ENCODE measurements at places on chromosomes 2 and 18.

- no peak for DNase-seq
These were observed 87.9 kb upstream of the LRRTM1 start for GRCh38 chr2:80392441-80392840.

DNA sequence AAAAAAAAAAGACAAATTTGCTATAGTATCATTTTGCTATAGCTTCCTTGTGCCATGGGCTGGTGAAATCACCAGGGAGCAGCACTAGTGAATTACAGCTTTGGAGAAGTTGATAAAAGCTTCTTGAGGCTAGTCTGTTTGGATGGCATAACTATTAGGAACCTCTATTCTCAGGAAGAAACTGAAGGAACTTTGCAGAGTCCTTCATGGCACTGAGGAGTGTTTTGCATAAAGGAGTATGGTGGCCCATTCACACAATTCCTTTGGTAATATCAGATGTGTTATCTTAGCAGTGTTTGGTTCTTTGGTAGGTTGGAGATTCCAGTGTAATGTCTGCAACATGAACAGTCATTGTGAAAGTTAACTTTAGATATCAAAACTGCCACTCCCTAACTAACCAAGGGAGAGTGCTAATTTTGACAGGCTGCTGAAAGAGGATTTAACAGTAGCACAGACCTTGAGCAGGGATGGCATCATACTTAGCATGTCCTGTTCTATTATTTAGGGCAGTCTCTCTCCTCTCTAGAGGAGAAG lies 76.6 kb upstream of the ZFP36L2 start:
- no peak for DNase-seq

GRCh38 chr2:12008425-12009061 lies 262.1 kb downstream of the LPIN1 start:
- DNase-seq, result no peak

DNA sequence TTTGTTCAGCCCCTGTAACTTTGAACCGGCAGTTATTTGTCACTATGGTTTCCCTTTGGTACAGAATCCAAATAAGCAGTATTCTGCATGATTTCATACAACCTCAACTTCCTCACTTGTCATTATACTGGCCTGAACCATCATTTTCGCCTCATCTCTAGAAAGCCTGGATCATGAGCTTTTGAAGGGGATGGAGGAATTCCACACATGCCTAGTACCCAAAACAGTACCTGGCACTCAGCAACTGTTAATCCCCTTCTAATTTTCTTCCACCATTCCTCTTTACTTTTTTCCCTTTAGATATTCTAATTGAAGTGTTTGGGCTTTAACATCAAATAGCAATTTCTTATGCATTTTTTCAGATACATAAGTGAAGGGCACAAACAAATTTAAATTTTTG lies 1574.4 kb upstream of the NXPH2 start:
- no peak for DNase-seq

GRCh38 chr2:134926231-134926931 lies 7.8 kb downstream of the CCNT2 start:
- DNase-seq, result no peak

DNA sequence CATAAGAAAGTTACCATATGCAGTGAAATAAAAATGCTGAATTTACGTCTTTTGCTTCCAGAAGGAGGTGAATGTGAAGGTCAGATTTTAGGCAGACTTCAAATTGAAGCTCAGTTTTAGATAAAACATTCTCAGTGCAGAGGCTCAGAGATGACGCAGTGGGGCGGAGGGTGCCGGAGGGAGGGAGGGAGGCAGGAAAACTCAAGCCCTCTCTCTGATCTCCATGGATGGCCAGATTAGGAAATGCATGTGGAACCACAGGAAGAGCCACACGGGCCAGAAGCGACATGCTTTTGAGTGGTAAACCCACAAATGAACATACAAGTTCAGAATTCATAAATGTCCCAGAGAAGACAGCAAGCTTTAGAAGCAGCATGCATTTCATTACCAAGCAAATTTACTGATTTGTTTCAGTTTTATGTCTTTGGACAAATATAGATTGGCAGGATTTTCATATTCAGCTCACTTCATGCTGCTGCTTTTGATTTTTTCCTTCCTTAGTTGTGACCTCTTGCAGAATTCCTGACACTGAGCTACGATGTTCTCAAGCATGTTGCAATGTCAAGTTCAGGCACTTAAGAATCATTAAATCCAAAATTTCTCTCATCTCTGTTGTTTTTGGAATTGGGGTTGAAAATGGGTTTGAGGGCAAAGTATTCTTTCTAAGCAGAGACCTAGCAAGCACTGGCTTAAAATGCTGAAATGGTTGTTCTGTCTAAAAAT lies 29.7 kb upstream of the APCDD1 start:
- DNase-seq, result no peak

DNA sequence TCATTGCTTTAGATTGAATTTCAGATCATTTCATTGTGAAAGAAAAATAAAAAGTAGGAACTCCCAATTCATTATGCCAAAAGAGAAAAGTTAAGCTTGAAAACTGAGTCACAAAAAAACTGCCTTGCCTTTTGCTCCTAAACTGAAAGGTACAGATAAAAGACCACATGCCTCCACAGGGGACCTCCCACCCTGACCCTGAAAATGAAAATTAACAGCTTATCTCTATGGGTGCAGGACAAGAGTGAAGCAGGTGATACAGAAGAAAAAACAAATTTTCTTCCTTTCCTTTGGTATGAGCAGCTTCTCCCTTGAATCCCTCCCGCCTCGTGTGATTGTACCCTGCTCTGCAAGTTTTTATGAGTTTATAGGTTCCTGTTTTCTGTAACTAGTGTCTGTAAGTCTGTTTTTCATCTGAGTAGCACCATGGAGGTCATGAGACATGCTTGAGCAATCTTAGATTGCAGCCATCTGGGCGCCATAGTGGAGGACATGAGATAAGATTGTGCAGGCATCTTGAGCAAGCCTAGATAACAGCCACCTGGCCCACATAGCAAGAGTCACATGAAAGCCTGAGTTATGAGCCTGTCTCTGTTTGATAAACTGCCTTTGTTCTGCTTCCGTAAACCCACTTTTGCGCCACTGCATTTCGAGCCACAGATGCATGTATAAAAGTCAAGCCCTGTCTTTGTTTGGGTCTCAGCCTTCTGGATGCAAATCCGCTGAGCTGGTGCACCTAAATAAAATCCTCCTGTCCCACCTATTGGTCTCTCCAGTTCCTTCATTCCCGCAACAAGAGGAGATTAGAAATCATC lies 56.2 kb upstream of the DYNC1I2 start:
- DNase-seq, result no peak

GRCh38 chr2:68193144-68193543 lies 35.5 kb downstream of the PNO1 start:
- no peak for DNase-seq

DNA sequence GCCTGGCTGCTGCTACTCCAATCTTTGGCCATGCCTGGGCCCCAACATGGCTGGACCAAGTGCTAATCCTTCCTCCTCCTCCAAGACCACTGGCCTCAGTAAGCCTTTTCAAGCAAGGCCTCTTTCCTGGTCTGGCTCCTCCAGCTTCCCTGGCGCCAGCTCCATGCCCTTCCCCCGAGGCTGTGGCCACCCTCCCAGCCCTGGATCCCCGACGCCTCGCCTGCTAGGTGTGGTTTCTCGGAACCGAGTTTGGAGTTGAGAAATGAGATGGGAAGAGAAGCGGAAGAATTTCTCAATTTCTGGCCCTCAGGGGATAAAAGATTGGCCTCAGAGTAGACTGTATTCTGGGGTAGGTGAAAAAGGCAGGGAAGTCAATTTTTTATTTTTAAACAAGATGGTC lies 46.4 kb downstream of the ADCY3 start:
- DNase-seq, result no peak

All from right kidney (tissue), 9 donors.